Jurkat, Clone E6-1 (cell line): ENCODE measurements at places on chromosomes 2 and 18.

DNA sequence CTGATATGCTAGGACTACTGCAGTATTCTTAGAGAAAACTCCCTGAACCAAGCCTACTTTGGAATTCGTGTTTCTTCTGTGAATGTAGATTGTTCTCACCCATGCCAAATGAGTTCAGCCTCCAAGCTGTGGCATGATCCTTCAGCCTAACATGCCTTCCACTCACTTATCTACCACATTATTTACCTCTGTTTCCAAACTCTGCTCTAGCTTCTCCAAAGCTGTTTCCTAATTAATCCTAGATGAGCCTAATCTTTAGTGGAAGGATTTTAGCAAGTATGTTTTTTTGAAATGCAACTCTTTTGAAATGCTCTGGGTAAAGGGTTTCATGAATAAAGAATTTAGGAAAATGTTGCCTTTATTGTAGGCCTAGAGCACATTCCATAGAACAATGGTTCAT, 152.9 kb upstream of the MMADHC start:
- DNase-seq, result no peak

GRCh38 chr18:8196238-8196637, 413.0 kb upstream of the RAB12 start:
- DNase-seq, result no peak

- DNase-seq, result no peak
Measured at GRCh38 chr18:923144-923866, 18.6 kb downstream of the ADCYAP1 start.

DNA sequence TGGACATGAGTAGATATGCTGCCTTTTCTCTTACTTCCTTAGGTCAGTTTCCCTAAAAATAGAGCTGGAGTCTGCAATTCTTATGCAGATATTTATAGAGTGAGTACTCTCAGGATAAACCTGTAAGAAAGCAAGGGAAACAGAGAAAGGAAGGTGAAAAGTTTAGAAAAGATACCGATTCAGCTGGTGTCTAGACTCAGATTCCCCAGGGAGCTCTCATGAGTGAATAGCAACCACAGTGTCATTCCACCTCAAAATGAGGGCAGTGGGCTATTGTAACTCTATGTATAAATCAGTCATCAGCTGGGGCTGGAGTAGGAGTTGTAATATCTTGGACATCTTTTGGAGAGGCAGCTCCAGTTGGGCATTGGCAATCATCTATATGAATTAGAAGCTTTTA, 1485.1 kb upstream of the TMEFF2 start:
- DNase-seq, result no peak

- no peak for DNase-seq
Measured at GRCh38 chr2:109447251-109447661, 166.5 kb downstream of the SEPTIN10 start.

- no peak for DNase-seq
Measured at GRCh38 chr2:237421542-237422116, 7.7 kb upstream of the COL6A3 start.

- no peak for DNase-seq
Measured at GRCh38 chr2:516944-517343, 160.3 kb downstream of the TMEM18 start.

DNA sequence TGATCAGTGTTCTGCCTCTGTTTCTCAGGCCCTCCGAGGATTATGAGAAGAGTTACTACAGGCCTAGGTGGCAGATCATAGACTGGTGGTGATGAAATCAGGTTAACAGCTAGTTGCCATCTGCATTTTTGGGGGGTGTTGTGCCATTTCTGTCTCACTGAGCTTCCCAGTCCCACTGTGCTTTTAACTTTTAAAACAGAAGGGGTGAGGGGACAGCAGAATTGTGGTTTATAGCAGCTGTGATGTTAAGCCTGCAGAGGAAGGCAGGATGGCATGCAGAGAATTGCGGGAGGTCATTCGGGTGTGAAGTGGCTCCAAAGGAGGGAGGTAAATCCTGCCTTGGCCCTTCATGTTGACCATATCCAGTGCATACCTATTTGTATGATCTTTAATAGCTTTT, 5.0 kb downstream of the CAB39 start:
- DNase-seq, result no peak

- no peak for DNase-seq
Measured at GRCh38 chr2:240898108-240898730, 2.3 kb upstream of the MAB21L4 start.

- no peak for DNase-seq
Measured at GRCh38 chr2:231933916-231934401, 7.8 kb upstream of the NPPC start.

DNA sequence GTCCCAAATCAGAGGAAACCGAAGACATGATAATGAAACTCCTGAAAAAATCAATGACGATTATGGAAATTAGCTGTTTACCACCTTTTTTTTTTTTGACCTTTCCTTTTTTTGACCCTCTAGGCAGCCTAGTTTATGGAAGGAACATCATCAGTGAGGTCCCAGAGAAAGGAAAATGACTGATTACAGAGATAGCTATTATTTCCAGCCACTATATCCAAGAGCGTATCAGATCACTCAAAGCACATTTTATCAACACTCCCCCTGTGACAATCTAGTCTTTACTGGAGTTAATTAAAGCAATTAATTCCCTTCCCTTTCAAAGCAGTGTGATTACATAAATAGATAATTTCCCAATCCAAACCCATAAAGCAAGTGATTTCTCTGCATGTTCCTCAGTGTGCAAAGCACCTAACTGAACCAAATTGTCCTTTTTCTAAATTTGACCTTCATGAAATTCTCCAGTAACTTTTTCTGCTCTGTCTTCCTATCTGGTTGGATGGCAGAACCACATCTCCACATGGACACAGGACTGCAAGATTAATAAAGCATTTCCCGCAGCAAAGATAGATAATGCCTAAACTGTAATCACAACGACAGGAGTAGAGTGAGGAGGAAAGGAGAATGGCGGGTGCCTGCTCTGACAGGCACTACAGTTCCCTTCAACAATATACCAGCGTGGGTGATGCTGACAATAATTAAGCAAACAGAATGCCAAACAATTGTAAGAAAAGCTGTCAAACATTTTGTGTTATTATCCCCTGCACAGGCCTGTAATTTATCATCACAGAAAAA, 194.4 kb downstream of the SLC8A1 start:
- no peak for DNase-seq

DNA sequence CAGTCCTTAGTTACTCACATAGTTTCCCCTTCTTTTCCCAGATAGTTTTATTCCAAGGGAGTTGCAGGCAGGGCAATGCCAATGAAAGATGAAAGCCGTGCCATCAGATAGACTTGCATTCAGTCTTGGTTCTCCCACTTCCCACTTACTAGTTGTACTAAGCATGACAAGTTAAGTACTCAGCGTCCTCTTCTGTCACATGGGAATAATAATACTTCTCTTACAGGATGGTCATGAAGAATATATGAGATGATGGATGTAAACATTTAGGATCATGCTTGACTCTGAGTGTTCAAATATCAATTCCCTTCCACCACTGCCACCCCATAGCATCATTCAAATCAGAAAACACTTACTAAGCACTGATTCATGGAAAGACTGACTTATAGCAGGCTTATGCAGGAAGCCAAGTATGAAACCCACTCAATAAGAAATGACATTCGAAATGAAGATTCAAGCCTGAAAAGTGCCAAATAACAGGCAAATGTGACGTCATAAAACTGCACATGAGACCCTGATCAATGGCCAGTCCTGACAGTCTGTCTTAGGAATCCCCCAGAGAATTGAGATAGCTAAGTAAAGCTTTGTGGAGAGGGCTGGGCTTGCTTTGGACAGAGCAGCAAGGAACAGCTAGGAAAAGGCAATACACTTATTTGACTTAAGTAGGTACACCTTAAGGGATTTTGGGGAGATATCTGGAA, 11.1 kb upstream of the EVA1A start:
- DNase-seq, result no peak

- DNase-seq, result peak; percentile 43
Measured at GRCh38 chr2:222318026-222318711, 19.4 kb upstream of the PAX3 start.

DNA sequence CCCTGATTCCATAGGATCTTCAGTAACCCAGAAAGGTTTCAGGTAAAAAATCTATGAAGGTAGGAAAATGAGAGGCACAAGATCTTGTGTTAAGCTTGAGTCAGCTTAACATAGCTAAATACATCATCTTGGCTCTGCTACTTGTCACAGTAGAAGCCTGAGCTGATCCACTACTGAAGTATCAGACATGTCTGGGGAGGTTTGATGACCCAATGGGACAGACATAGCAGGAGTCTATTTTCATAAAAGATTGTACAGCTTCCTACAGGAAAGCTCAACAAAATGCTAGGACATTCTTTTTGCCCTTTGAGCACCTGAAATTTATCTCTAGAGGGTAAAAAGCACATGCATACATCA, 84.3 kb upstream of the FSHR start:
- DNase-seq, result no peak

GRCh38 chr2:218257390-218257981, 3.3 kb upstream of the GPBAR1 start:
- peak; percentile 53 for DNase-seq

DNA sequence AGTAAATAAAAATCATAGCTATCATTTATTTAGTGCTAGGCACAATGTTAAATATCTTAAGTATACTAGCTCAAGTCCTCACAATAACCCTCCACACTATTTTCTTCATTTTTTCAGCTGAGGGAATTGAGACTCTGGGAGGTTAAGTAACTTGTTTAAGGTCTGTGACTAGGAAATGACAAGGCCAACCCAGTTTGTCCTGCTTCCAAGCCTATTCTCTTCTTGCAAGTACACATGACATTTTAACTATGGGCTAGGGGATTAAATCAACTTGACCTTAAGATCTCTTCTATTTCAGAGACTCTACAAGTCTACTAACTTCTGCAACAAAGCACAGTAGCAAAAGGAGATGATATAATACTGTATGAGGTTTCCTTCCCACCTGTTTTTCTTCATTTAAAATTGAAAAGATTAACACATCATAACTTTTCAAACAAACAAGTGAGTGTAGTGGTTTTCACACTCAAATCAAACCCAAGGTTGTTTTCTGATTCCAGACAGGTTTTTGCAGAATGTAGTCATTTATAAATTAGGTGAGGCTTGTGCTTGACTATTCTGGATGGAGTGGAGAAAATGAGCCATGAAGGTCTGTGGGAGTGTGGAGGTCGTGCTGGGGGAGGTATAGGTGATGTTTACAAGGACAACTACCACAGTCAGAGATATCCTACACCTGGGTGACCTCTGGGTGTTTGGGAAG, 57.0 kb downstream of the CD28 start:
- no peak for DNase-seq

DNA sequence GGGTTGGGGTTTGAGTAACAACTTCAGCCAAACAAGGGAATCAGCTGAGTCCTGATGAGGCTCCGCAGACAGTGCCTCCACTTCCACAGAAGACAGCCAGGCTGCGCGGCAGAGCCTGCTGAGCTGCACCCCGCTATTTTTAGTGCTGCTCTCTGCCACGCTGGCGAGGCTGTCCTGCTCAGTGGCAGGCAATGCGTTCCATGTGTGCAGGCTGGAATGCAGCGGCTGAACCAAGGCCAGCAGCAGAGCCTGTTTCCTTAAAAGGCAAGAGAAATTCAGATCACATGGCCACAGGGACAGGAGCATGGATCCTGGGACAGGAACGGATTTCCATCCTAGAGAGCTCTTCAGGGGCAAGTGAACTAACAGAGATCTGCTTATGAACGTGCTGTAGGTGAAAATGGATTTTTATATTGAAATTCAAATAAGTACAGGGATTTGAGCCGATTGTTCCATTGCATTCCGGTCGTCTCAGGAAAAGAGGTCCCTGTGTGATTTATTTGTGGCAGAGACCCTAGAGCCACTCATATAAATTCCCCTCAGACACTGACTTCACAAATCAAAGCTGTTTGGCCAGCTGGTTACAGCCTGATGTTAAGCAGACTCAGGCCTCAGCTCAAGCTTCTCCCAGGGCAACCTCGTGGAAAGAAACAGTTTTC, 98.7 kb downstream of the COL6A3 start:
- no peak for DNase-seq

- DNase-seq, result no peak
Measured at GRCh38 chr18:63191413-63191812, 128.2 kb downstream of the BCL2 start.

- no peak for DNase-seq
Measured at GRCh38 chr2:70369082-70369481, 67.2 kb upstream of the FAM136A start.
